Stimulated activated CD4-positive, alpha-beta T cell treated with anti-CD3 and anti-CD28 coated beads, Interleukin-1b, Interleukin-23, amount 100 ng/mL, for 1 hour (primary cell): ENCODE measurements at places on chromosomes 4 and X.

DNA sequence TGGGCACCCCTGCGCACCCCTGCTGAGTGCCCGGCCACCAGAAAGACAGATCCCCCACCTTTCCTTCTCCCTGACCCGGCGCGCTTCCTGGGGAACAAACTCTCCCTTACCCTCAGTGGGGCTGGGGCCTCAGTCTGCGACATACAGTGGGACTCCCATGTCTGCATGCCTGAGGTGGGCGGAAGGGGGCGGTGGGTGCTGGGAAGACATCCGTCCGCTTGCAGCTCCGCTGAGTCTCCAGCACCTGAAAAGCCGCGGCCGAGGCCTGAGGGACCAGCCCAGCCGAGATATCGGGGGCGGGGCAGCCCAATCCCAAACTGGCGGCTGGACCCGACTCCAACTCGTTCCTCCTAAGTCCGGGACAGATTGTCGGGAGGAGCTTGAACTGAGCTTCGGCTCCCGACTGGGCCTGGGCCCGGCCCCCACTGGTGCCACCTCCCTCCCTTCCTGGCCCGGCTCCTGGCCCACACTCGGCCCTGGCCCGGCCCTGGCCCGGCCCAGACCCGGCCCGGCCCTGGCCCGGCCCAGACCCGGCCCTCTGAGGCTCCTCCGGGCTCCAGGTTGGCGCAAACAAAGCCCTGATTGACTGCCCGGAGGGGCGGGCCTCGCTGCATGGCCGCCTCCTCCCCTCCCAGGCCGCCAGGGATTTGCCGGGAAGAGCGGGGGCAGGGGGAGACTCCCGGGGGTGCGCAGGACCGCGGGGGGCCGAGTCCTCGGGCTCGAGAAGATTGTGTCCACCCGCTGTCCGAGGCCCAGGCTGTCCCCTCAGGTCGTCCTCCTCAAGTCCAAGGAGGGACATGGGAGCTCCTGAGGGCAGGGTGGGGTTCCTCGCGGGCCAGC lies 877 bp upstream of the SLC16A2 start:
- DNase-seq: no peak

DNA sequence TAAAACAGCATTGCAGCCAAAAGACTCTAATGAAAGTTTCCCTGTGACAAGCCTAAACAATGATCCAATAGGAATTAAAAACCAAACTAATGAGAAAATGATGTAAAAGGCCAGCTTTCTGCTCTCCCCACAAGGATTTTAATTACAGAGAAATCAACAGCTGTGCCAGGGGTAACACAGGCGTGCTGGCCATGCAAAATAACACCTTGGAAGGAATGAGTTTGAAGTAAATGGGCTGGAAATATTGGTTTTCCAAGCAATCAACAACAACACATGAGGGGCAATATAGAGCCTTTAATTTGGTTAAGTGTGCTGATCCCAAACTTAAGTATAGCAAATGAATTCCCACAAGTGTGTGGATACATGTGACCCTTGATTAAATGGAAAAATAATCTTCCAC lies 56.9 kb downstream of the NDNF start:
- no peak for DNase-seq

- no peak for DNase-seq
These were observed 25.0 kb downstream of the GPR174 start for GRCh38 chrX:79169484-79169883.

DNA sequence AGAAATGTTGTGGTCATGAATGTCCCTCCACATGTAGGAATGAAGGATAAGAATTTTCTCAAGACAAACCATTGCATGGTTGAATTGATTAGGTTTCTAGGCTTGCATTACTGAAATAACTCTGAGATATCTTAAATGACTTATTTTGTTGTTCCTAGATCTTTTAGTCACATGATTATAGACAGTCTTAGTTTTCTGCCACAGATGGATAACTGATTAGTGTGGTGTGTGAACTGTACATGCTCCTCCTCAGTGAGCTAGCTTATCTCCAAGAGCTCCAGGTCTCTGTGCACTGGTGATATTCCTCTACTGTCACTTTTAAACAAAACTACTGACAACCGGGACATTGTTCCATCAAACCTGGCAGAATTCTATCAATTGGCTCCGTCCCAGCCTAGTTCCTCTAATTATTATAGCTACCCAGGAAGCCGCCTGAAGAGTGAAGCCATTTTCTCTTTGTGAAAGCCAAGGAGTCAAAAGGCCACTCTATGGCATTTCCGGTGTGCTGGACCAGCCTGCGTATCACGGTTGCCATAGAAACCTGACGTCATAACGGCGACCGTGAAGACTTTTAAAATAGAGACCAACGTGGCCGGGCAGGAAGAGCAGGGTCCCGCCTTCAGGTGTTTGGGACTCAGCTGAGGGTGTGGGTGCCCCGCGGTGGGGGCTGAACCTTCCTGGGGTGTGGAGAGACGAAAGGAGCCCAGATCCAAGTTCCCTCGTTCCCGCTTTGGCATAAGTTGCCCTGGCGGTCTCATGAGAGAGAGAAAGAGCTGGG lies 28.1 kb downstream of the BEX3 start:
- no peak for DNase-seq

GRCh38 chr4:102244878-102245535 lies 100.3 kb downstream of the SLC39A8 start:
- no peak for DNase-seq

DNA sequence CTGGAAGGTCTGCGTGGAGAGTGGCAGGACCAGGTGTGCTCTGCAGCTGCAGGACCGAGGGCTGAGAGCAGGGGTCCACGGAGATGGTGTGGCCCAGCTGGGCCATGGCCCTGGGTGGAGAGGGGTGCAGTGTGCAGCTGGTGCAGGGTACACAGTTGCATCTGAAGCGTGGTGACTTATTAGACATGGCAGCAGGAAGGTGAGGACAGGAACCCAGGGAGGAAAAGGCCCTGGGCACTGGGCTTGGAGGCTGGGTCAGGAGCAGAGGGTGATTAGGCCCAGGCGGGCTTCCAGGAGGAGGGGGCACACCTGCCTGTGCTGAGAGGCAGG lies 214.6 kb upstream of the PSAPL1 start:
- DNase-seq: no peak

DNA sequence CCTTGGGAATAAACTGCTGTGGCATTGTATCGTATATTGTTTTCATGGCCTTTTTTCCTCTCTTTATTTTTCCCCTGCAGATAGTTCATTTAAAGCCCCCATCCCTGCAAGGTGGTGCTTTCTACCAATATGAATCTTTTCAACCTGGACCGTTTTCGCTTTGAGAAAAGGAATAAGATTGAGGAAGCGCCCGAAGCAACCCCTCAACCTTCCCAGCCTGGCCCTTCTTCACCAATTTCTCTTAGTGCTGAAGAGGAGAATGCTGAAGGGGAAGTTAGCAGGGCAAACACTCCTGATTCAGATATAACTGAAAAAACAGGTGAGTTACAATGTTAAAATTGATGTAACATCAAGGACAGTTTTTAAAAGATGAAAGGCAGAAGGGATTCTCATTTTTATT lies 601 bp downstream of the SMARCAD1 start:
- no peak for DNase-seq
